GM04503 (cell line): ENCODE measurements at places on chromosomes 6 and 20.

DNA sequence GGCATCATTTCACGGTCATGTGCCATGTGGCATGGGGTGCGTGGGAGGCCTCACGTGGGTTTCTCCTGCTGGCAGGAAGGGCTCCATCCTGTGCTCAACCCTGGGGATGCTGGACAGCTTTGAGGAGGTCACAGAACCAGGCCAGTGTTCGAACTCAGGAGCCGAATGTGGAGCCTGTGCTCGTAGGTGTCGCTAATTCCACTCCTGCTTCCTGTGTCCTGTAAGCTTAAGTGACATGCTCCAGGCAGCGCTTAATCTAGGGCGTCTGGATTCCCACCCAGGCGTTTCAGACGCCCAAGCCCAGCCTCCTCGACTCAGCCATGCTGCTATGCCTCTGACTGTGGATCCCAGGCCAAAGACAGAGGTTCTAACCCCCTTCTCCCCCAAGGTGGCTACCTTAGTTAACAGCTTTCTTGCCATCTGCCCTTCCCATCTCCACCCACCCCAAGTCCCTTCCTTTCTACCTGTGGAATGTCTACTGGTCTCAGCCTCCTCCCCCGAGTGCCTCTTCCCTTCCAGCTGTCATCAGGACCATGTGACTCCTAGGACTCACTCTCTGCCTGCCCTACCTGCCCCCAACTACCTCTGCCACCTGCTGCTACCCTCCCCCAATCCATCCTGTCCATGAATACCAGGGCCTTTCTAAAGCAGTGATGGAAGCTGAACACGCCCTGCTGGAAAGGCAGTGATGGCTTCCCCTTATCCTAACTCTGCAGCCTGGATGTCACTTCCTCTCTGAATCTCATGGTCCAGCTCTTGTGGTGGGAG, 255.1 kb downstream of the CDH26 start:
- no peak for DNase-seq

DNA sequence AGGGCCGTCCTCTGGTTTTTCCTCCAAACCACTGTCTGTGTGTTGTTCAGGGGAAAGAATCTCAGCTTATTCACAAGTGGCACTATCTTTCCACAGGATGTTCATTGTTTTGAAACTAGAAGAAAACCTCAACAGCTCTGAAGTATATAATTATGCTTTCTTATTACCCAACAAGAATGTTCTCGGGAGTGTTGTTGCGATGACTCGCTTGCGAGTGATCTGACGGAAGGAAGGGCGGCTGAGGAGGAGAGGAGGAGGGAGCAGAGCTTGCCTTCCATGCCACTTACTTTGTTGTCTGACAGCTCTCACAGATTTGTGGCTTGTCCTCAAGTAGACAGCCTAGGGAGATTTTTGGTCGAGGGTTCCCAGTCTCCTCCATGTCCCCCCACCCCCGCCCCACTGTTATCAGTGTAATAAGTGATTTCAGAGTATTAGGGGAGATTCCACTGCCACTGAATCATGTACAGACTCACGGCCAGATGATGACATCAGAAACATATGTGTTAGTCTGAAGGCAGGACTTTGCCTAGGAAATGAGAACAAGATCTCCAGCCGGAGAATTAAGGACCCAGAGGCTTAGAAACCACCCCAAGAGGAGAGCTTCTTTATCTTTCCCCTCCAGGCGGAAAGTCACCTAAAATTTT, 80.7 kb upstream of the CCN6 start:
- peak; percentile 95 for DNase-seq

GRCh38 chr20:5835871-5836270, 85.7 kb downstream of the SHLD1 start:
- no peak for DNase-seq

- DNase-seq: no peak
These were observed 47.1 kb upstream of the FOXP4 start for GRCh38 chr6:41498968-41499599.

DNA sequence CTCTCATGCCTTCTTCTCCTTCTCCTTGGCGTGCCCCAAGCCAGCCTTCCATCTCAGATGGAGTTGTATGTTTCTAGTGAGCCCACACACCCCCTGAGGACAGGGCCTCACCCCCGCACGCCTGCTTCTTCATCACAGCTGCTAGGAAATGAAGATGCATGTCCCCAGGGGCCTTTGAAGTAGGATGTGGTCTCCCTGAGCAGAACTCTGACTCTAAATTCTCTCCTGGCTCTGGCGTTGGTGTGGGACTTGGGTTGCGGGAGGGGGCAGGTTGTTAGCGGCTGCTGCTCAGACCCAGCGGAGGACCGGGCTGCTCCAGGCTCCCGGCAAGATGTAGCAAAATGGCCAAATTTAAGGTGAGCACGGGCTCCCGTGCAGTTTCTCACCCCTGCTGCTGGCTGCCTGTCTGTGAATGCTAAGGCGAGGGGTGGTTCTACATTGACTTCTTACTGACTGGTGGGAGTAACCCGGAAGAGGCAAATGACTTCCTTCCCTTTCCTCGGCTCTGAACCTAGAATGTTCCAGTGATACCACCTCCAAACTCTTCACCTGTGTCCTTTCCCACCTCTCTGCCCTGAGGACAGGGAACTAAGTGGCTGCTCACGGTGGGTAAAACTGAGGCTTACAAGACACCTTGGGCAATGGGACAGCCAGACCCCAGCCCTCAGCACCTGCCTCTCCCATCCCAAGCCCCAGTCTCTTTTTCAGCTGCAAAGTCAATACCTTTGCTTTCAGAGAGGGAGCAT, 8.8 kb downstream of the SYNJ2 start:
- DNase-seq: no peak

- no peak for DNase-seq
These were observed 81.6 kb upstream of the OPRM1 start for GRCh38 chr6:153957394-153957793.
